ENCODE measurements at places on chromosomes 2 and 18. TPM values are rescaled to one million over a fixed set of nuclear protein-coding genes. Genes with fewer than 3 reads are reported as not detected.
A peak's percentile ranks its signal among the peaks of the same experiment; 100 is the strongest.

- DNase-seq, result no peak
- H3K36me3 ChIP-seq, result no peaks in the 10 kb centered on the region
- H3K27me3 ChIP-seq, result no peaks in the 10 kb centered on the region
Observed at GRCh38 chr2:109322641-109323040, 193.6 kb downstream of the SH3RF3 start.

DNA sequence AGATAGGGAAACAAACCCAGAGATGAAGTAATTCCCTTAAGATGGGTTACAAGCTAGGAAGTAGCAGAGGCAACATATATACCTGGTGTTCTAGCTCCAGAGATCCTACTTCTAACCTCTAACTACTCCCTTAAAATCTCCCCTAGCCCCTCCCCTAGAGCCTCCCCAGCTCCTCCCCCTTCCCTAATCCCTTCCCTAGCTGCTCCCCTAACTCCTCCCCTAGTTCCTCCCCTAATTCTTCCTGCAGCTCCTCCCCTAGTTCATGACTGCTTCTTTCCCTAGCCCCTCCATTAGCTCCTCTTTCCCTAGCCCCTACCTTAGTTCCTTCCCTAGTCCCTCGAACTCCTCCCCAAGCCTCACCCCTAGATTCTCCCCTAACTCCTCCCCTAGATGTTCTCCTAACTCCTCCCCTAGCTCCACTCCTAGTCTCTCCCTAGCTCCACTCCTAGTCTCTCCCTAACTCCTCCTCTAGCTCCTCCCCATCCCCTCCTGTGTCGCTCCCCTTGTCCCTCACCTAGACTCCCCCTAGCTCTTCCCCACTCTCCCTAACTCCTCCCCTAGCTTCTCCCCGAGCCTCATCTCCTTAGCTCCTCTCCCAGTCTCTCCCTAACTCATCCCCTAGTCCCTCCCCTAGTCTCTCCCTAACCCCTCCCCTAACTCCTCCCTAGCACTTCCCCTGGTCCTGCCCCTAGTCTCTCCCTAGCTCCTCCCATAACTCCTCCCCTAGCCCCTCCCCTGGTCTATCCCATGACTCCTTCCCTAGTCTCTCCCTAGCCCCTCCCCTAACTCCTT lies 108.9 kb downstream of the CD226 start:
- H3K36me3 ChIP-seq, result no peaks in the 10 kb centered on the region
- no peaks in the 10 kb centered on the region for H3K27me3 ChIP-seq
- no peak overlapping the region for H3K27ac ChIP-seq

DNA sequence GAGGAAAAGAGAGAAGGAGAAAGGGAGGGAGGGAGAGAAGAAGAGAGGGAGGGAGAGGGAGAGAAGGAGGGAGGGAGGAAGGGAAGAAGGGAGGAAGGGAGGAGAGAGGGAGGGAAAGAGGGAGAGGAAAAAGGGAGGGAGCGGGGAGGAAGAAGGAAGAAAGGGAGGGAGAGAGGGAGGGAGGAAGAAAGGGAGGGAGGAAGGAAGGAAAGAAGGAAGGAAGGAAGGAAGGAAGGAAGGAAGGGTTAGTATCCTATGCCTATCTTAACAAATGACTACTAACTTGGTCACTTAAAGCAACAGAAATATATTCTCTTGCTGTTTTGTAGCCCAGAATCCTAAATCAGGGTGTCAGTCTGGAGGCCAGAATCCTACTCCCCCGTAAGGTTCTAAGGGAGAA lies 52.1 kb downstream of the CMPK2 start:
- H3K4me3 ChIP-seq, result no peak overlapping the region
- no peaks in the 10 kb centered on the region for H3K27me3 ChIP-seq
- no peak for DNase-seq
- no peak overlapping the region for H3K27ac ChIP-seq

- no peak overlapping the region for H3K27ac ChIP-seq
- H3K4me1 ChIP-seq, result no peaks in the 10 kb centered on the region
- H3K27me3 ChIP-seq, result no peaks in the 10 kb centered on the region
- no peak overlapping the region for H3K4me3 ChIP-seq
- DNase-seq, result no peak
Observed at GRCh38 chr2:201956361-201956760, 77.3 kb upstream of the FZD7 start.

GRCh38 chr2:181438261-181438660 lies 18.9 kb upstream of the ITGA4 start:
- no peak for DNase-seq
- H3K36me3 ChIP-seq, result no peaks in the 10 kb centered on the region
- H3K27ac ChIP-seq, result no peak overlapping the region
- H3K4me3 ChIP-seq, result no peak overlapping the region
- peaks cover 10% of the 10 kb centered on the region for H3K4me1 ChIP-seq
- no peaks in the 10 kb centered on the region for H3K27me3 ChIP-seq

DNA sequence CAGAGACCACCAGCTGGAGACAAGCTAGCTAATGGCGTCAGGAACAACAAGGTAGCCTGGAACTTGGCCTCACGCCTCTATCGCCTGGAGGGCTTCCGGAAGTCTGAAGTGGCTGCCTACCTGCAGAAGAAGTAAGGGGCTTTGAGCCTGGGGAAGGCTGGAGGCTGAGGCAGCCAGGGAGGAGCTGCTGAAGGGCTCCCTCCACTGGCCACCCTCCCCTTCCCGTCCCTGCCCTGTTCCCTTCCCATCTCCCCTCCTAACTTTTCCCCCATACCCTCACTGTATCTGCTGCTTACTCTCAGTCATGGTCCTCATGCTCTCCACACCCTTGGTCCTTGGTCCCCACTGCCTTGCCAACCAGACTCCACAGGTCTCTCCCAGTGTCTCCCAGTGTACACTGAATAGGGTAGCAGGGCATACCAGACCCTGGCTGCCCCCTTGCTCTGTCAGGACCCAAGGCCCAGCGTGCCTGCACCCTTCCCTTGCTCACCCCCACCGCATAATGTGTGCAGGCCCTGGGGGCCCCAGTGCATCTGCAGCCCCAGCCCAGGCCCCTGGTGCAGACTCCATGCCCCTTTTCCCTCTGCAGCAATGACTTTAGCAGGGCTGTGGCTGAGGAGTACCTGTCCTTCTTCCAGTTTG lies 18.8 kb downstream of the PSD4 start:
- no peak overlapping the region for H3K4me3 ChIP-seq
- H3K36me3 ChIP-seq, result peaks cover 66% of the 10 kb centered on the region
- H3K27ac ChIP-seq, result no peak overlapping the region
- H3K4me1 ChIP-seq, result peaks cover 23% of the 10 kb centered on the region

DNA sequence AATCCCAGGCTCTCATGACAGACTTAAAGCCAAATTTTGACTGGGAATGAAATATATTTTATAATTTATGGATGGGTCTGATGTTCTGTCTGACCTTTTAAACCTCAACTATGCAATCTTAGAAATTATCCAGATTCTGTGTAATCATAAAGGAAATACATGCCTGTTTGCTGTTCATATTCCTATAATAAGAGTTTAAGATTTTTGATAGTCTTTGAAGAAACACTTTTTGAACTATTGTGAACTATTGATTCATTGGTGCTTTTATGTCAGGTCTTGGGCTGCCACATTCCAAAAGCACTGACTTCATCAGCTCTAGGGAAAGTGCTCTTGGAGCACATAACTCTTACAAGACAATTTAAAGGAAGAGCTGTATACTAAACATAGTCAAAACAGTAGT lies 64.2 kb downstream of the CCDC150 start:
- no peak for DNase-seq
- no peaks in the 10 kb centered on the region for H3K36me3 ChIP-seq
- no peaks in the 10 kb centered on the region for H3K4me1 ChIP-seq
- no peaks in the 10 kb centered on the region for H3K27me3 ChIP-seq

GRCh38 chr2:10139536-10139935 lies 17.0 kb downstream of the RRM2 start:
- H3K36me3 ChIP-seq, result no peaks in the 10 kb centered on the region
- no peak overlapping the region for H3K27ac ChIP-seq
- H3K27me3 ChIP-seq, result no peaks in the 10 kb centered on the region

- H3K27ac ChIP-seq, result peak overlapping the region; percentile 0
- no peaks in the 10 kb centered on the region for H3K27me3 ChIP-seq
- H3K4me3 ChIP-seq, result peak overlapping the region; percentile 31
- no peaks in the 10 kb centered on the region for H3K36me3 ChIP-seq
Observed at GRCh38 chr18:35049111-35050027, 8.2 kb downstream of the MAPRE2 start.

- H3K27ac ChIP-seq, result no peak overlapping the region
- no peak for DNase-seq
- no peaks in the 10 kb centered on the region for H3K36me3 ChIP-seq
- no peaks in the 10 kb centered on the region for H3K4me1 ChIP-seq
- no peaks in the 10 kb centered on the region for H3K27me3 ChIP-seq
- no peak overlapping the region for H3K4me3 ChIP-seq
Observed at GRCh38 chr2:83459456-83459855, 999.6 kb downstream of the SUCLG1 start.

GRCh38 chr2:42513252-42513918 lies 19.6 kb upstream of the KCNG3 start:
- H3K36me3 ChIP-seq, result no peaks in the 10 kb centered on the region
- no peaks in the 10 kb centered on the region for H3K27me3 ChIP-seq
- H3K4me3 ChIP-seq, result no peak overlapping the region
- H3K27ac ChIP-seq, result no peak overlapping the region
- DNase-seq, result peak; percentile 14
- no peaks in the 10 kb centered on the region for H3K4me1 ChIP-seq

DNA sequence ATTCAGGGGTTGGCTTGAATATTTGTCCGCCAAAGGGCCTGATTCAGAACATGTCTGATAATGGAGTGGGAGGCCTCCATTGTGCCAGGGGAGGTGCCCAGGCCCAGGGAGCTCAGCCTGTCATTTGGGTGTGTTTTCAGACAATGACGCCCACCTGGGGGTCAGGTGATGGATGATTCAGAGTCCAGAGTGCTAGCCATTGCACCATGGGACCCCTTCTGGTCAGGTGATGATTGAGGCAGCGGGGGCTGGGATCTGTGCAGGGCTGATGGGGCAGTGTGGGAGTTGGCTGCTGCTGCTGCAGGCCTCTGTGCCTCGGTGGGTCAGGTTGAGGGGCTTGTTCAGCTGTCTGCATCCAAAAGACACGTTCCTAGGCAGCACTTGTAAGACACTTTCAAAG lies 8.3 kb upstream of the ARHGEF4 start:
- H3K4me1 ChIP-seq, result peaks cover 18% of the 10 kb centered on the region
- DNase-seq, result no peak
- H3K27me3 ChIP-seq, result no peaks in the 10 kb centered on the region
- H3K4me3 ChIP-seq, result no peak overlapping the region

GRCh38 chr2:223918671-223919134 lies 26.4 kb downstream of the WDFY1 start:
- no peak overlapping the region for H3K4me3 ChIP-seq
- no peaks in the 10 kb centered on the region for H3K4me1 ChIP-seq
- H3K36me3 ChIP-seq, result no peaks in the 10 kb centered on the region
- no peak for DNase-seq

GRCh38 chr2:27756091-27756490 lies 15.4 kb upstream of the MRPL33 start:
- H3K4me1 ChIP-seq, result no peaks in the 10 kb centered on the region
- no peaks in the 10 kb centered on the region for H3K27me3 ChIP-seq
- H3K36me3 ChIP-seq, result no peaks in the 10 kb centered on the region
- no peak overlapping the region for H3K4me3 ChIP-seq
- no peak overlapping the region for H3K27ac ChIP-seq

- DNase-seq, result no peak
- H3K27me3 ChIP-seq, result no peaks in the 10 kb centered on the region
- H3K4me3 ChIP-seq, result no peak overlapping the region
- H3K4me1 ChIP-seq, result no peaks in the 10 kb centered on the region
- H3K27ac ChIP-seq, result no peak overlapping the region
Observed at GRCh38 chr18:61286867-61287266, 46.4 kb upstream of the CDH20 start.

DNA sequence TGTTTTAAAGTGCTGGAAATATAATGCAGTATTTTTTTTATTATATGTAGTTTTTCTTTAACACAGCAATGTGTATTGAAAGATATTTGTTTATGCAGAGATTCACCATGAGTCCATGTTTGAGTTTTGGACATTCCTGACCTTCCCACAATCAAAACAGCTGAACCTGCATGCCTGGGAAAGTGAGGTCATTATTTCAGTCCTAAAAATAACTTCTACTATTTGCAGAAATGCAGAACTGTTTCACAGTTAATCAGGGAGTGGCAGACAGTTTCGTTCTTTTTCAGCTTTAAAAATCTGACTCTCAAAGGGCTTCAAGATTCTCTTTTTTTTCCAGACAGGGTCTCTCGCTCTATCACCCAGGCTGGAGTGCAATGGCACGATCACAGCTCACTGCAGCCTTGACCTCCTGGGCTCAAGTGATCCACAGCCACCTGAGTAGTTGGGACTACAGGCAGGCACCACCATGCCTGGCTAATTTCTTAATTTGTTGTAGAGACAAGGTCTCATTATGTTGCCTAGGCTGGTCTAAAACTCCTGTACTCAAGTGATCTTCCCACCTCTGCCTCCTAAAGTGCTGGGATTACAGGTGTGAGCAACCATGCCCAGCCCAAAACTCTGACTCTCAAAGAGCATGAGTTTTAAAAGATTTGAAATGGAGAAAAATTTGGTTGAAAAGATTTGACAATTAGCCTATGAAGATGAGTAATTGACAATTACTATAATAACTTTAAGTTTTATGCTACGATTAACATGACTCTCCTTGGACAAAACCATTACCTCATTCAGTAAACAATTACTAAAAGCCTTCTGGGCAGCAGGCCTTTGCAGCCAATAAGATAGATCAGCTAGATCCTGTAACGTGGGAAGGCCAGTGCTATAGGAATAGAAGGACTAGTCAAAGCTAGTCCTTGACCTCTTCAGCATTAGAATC lies 5.0 kb upstream of the MYL12B start:
- H3K4me3 ChIP-seq, result no peak overlapping the region
- peaks cover 93% of the 10 kb centered on the region for H3K4me1 ChIP-seq
- peaks cover 61% of the 10 kb centered on the region for H3K36me3 ChIP-seq
- H3K27me3 ChIP-seq, result no peaks in the 10 kb centered on the region
- no peak for DNase-seq

DNA sequence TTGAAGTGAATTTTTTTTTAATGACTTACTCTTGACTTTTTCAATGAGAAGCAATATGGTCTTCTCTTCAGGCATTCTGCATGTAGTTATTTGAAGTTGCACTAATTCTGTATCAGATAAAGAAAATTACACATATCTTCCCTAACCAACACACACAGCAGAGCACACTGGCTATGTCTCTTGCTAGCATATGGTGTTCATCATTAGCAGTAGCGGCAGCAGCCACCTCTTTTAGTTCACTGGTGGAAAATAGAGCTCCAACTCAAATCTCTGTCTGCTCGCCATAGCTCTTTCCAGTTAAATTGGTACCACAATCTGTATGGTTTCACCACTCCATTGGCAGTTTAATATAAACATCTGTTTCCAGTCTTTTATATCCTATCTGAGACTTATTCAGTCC lies 278.1 kb upstream of the ZEB2 start:
- no peak for DNase-seq
- no peaks in the 10 kb centered on the region for H3K4me1 ChIP-seq
- H3K36me3 ChIP-seq, result no peaks in the 10 kb centered on the region
- no peaks in the 10 kb centered on the region for H3K27me3 ChIP-seq
- H3K27ac ChIP-seq, result no peak overlapping the region

- no peak overlapping the region for H3K27ac ChIP-seq
- peaks cover 34% of the 10 kb centered on the region for H3K4me1 ChIP-seq
- no peaks in the 10 kb centered on the region for H3K27me3 ChIP-seq
Observed at GRCh38 chr2:135965756-135966155, 19.7 kb downstream of the DARS1 start.

FBLN7 gene
- total RNA-seq, result 37.0 TPM

IGFBP5 gene
- total RNA-seq, result 0.23 TPM

ANO7 gene
- 0.53 TPM for total RNA-seq

HEATR5B gene
- total RNA-seq, result 52.6 TPM

WNT10A gene
- 12.4 TPM for total RNA-seq

MDH1B gene
- total RNA-seq, result 0.17 TPM

SERPINB11 gene
- not detected for total RNA-seq

ZEB2 gene
- 3.6 TPM for total RNA-seq

Data from CD4-positive, alpha-beta memory T cell (primary cell).